ENCODE measurements at places on chromosomes 1 and 21. TPM values are rescaled to one million over a fixed set of nuclear protein-coding genes. Genes with fewer than 3 reads are reported as not detected.

The IGFN1 gene
- total RNA-seq, result not detected

The GSTM1 gene
- not detected for total RNA-seq

The C8B gene
- total RNA-seq, result not detected

DNA sequence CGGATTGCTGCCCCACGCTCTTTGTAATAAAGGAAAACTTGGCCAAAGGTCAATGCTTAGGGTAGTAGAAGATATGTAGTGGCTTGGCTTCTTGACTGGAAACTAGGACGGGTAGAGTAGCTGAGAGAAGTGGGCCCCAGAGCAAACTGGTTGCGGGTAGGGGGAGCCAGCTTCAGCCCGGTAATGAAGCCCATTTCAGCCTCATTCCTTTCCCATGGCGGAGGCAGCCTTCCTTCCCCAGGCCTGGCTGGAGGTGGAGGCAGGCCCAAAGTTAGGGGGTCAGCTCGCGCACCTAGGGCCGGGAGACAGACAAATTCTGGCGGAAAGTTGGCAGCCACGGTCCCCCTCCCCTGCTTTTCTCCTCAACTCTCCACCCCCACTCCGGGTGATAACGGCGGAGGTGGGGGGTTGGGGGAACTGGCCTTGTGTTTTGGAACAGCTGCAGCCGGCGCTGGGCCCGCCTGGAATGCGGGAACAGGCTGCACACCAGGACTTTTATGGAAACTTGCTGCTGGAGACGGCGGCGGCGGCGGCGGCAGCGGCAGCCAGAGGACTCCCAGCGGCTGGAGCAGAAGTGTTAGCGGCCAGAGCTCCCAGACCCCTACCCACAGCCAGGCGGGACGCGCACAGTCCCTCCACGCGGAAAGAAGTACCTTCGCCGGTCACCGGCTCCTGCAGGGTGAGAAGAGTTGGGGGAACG, at the start of gene NEXN:
Gene NEXN (plus strand): TSS at position 544 of the 700 bp plus-strand sequence. CDS start 27,483 bp downstream, outside the sequence.
- no peak for DNase-seq

- no peak for DNase-seq
These were observed 9.7 kb upstream of the EPHA2 start for GRCh38 chr1:16165548-16165947.

GRCh38 chr1:221574529-221574928, 167.4 kb downstream of the DUSP10 start:
- DNase-seq, result no peak
